ENCODE measurements at places on chromosomes 11 and 22.
A peak's percentile ranks its signal among the peaks of the same experiment; 100 is the strongest.

DNA sequence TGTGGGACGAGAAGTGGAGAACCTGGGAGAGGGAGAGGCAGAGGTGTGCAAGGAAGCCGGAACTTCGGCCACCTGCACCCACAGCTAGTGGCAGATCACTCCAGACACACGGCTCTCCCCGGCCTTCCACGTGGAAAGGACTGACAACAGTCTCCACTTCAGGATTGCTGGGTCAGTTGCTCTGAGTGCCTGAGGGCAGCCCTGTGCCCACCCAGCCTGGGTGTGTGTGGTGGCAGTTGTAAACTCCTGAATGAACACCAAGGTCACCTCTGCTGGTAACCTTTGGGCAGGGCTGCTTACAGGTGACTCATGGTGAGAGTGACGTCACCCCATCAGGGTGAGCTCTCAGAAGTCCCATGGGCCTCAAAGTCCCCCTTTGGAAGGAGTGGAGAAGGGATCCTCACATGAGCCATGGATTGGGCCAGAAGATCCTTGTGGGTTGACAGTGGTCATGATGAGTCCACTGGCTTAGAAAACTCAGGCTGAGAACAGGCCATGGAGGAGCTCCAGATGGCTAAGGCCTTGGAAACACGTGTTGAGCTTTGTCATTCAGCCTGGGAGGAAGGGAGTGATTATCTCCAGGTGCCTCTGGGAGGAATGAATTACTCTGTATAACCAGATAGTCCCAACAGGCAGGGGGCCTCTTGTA lies 71.3 kb downstream of the BCR start:
- no peak for DNase-seq

DNA sequence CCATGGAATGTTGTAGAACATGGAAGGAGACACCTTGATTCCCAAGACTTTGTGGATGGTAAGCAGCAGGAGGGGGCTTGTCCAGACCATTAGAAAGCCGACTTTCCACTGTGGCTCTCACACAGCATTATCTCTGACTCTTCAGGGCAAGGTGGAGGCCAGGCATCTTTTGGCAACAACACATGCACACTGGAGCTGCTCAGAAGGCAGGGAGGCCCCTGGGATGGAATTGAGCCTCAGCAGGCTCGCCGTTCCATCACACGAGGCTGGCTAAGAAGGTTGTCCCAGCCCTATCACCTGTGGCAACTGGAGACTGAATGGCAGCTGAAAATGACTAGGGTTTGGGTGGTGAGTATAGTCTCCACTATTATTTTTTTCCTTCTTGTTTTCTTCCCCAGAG lies 76.3 kb upstream of the TMEM45B start:
- no peak for DNase-seq

DNA sequence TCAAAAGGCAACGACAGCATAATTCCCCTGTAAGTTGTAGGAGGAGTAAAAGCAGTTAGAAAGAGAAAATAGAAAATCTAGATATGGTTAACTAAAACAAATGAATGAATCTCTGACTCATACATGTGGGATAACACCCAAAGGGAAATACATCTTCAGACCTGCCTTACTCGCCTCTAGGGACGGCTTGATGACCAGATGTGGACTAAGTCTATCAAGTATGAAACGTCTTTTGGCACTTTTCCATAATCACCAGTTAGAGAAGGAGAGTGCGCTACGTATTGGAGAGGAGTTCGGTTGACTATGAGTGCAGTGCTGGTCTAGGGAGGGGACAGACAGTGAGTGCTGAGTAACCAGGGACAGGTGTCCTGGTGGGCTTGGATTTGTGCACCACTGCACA lies 459.9 kb downstream of the OPCML start:
- DNase-seq = no peak

DNA sequence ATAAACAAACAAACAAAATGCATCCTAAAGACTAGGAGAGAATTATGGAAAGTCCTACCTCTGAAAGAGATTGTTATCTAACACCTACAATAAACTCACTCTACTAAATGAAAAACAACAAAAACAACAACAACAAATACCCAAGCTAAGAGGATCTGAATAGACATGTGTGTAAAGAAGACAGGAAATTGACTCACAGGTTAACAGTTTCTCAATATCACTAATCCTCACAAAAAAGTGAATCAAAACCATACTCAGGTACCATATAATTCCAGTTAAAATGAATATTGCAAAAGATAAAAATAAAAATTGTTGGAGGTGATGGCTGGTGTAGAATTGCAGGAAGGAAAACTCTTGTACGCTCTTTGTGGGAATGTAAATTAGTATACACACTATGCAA lies 110.4 kb upstream of the TOP3B start:
- no peak for DNase-seq

DNA sequence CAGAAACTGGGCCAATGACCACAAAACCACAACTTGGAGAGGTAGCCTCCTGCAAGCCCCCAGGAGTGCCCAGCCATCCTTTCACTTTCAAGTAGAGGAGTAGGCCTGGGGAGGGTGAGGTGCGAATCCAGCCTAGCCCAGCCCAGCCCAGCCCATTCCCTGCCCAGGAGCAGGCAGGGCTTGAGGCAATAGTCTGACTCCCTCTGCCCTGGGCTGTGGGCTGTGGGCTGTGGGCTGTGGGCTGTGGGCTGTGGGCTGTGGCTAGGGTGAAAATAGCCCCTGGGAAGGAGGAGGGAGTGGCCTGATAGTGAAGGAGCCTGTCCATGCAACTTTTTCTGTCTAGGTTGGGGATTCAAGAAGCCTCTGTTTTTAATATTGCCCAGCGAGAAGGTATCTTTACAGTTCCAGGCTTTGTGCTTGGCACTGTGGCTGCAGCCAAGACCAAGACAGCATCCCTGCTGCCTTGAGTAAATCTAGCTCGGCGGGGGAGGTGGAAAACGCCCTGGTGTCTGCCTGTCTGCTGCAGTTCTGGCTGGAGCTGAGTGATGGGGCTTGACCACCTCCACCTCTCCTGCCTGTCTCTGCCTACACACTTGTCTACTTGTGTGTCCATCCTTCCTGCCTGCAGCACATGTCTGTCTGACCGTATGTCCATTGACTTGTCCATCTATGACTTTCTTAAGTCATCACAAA lies 40.7 kb downstream of the LMO1 start:
- no peak for DNase-seq

DNA sequence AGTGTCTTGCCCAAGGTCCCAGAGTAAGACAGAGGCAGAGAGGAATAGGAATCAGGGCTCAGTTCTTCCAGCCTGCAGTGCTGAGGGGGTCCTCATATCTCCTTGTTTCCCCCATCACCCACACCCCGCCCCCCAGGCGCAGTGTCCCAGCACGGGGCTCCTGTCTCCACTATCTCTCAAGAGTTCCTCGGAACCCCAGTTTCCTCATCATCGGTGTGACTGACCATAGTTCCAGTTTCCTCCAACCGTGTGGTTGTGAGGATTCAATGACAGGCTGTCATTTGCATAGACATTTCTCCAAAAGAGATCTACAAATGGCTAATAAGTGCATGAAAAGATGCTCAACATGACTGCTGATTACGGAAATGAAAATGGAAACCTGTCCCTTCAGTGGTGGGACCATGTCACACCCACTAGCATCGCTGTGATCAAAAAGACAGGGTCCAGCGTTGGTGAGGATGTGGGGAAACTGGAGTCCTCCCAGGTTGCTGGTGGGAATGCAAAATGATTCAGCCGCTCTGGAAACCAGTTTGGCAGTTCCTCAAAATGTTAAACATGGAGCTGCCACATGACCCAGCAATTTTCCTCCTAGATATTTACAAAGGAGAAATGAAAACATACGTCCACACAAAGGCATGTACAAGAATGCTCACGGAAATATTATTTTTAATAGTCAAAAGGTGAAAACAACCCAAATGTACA lies 31.8 kb upstream of the PDGFB start:
- DNase-seq = no peak

GRCh38 chr11:73145986-73146575 lies 4.0 kb upstream of the FCHSD2 start:
- DNase-seq = no peak

- DNase-seq = no peak
Measured at GRCh38 chr22:50536226-50536625, 6.4 kb upstream of the TYMP start.

GRCh38 chr11:46389450-46390330 lies 1.9 kb downstream of the CHRM4 start:
- DNase-seq = peak; percentile 30

DNA sequence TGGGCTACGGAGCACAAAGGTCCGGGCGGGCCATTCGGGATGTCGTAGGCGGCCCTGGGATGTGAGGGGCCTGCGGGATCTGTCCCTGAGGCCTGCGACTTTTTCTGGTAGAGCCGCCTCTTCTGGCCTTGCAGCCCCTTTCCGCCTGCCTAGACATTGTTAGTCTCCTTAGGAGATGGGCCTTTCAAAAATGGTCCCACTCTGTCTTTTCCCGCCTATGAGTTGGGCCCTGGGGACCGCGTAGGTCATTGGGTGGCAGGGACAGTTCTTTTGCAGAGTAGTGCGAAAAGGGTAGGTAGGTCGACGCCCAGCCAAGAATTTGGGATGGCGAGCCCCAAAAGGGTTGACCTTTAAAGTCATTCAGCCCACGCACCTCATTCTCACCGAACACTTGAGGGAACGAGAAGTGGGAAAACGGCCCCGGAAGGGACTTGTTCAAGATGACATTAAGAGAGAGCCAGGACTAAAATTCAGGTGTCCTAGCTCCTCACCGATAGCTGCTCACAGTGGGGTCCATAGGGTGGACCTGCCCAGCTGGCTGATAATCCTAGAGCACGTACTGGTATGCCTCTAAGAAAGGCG lies 785 bp downstream of the OTUB1 start:
- DNase-seq = no peak

DNA sequence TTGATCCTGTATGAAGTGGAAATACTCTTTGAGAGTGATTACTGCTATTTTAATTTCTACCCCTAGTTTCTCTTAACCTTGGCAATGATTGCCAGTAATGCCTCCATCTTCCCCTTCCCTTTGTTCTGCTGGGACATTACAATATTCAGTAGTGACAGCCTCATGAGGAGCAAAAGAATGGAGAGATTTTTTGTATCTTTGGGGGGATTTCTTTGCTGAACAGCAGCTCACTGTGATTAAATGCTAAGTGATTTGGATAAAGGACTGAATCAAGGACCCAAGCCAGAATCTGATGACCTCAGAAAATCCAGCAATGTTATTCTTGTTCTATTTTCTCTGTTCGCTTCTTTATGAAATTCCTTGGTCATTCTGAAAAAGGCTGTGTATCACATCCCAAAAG lies 7.0 kb upstream of the SLC1A2 start:
- no peak for DNase-seq

- no peak for DNase-seq
Measured at GRCh38 chr11:3225826-3226750, 6.1 kb downstream of the MRGPRE start.

DNA sequence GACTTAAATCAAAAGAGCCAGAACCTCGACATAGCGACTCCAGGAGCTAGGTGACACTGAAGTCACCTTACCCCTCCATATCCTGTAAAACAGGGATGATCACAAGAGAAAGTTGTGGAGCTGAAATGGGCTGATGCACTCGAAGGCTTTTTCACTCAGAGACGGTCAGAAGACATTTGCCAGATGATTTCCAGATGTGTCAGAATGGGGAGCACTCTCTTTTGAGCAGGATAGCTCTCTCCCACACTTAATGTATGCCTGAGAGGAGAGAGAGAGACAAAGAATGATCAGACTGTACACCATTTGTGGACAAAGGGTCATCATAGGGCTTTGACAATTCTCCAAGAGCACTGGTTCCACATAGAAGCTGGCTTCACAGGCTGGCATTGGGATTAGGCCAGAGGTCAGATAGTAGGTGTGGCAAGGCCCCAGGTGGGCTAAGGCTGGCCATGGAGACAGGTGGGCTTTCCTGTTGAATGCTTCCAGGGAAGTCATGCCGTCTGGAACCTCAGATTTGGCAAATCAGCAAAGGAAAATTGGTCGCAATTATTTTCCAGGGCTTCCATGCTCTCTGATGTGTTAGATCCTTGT lies 42.3 kb upstream of the ETS1 start:
- no peak for DNase-seq

DNA sequence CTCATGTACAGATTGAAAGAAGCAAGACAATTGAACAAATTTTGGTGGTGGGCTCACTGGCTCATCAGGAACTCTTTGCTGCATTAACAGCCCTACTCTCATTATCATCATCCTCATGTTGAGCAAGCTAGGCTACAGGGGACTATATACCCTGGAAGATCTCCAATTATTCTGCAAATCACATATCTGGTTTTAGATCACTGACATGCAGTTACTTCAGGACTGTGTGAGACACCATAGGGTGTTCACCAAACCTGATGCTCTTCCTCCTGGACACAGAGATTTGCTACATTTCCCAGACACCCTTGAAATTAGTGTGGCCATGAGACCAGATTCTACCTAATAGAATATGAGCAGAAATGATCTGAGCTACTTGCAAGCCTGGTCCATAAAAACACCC lies 23.0 kb upstream of the ME3 start:
- DNase-seq = no peak

GRCh38 chr11:23124996-23125395 lies 264.7 kb upstream of the CCDC179 start:
- no peak for DNase-seq

DNA sequence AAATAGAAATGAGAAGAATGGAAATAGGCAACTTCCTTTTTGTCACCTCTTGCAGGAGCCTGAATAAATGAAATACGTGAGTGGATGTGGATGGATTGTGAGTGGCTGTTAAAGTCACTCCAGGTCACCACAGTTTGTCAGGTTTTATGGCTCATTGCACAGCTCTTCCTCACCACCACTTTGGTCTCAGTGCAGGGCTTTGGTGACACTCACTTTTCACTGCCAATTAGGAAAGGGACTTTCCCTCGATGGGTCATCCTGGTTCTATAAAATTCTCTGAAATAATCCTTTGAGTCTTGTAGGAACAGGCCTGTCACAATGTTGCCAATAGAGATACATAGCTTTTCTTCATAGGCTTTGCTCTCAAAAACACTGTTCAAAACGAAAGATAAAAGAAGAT lies 172.4 kb upstream of the C11orf87 start:
- no peak for DNase-seq

DNA sequence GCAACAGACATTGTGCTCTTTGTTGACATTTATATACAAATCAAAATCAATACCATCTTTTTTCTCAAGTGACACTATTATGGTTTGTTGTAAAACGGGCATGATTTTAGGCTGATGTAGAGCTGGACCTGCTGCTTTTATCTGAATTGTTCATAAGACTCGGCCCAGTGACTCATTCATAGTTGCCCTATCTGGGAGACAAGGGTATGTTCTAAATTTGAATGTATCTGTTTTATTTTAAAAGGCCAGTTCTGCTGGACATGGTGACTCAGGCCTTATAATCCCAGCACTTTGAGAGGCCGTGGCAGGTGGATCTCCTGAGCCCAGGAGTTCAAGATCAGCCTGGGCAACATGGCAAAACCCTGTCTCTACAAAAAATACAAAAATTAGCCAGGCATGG lies 39.3 kb downstream of the CEP295 start:
- DNase-seq = no peak
